Activated CD4-positive, alpha-beta T cell treated with anti-CD3 and anti-CD28 coated beads, Interleukin-2, amount 10 ng/mL, durations not matched to agents 24 days and 14 days (primary cell): ENCODE measurements at places on chromosomes 16 and 17. TPM values are rescaled to one million over a fixed set of nuclear protein-coding genes. Genes with fewer than 3 reads are reported as not detected.
A peak's percentile ranks its signal among the peaks of the same experiment; 100 is the strongest.

- H3K4me3 ChIP-seq: no peak overlapping the region
- H3K36me3 ChIP-seq: peaks cover 24% of the 10 kb centered on the region
- peaks cover 18% of the 10 kb centered on the region for H3K4me1 ChIP-seq
- H3K27ac ChIP-seq: no peak overlapping the region
- no peaks in the 10 kb centered on the region for H3K27me3 ChIP-seq
Measured at GRCh38 chr16:30523768-30524574, 2.4 kb downstream of the ZNF768 start.

SEZ6L2 gene
- 0.26 and 0.61 TPM in 2 replicates for total RNA-seq

- DNase-seq: no peak
- no peaks in the 10 kb centered on the region for H3K4me1 ChIP-seq
- no peak overlapping the region for H3K27ac ChIP-seq
- no peaks in the 10 kb centered on the region for H3K36me3 ChIP-seq
- H3K27me3 ChIP-seq: no peaks in the 10 kb centered on the region
Measured at GRCh38 chr16:53753431-53753830, 49.5 kb downstream of the FTO start.

GRCh38 chr16:11534262-11534661 is 52.5 kb downstream of the LITAF start:
- no peaks in the 10 kb centered on the region for H3K27me3 ChIP-seq
- no peak overlapping the region for H3K4me3 ChIP-seq
- no peaks in the 10 kb centered on the region for H3K36me3 ChIP-seq
- no peak for DNase-seq
- no peak overlapping the region for H3K27ac ChIP-seq

DNA sequence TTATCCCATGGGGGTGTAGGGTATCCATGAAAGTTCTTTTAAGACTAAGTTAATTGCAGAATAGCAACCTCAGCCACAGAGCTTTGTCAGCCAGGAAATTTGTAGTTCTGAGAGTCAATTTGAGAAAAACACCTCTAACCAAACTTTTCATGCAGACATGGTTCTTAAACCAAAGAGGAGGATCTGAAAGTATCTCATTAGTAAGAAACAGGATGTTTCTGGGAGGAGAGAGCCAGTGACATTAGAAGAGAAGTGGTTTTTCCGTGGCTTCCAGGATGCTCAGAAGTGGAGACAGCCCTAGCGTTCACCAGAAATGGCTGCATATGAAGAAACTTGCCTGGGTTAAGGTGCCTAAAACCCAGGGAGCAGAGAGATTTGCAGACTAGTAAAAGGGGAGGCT is 7.9 kb downstream of the GNAO1 start:
- H3K36me3 ChIP-seq: peaks cover 4% of the 10 kb centered on the region
- DNase-seq: peak; percentile 83
- H3K4me3 ChIP-seq: peak overlapping the region; percentile 60
- peaks cover 31% of the 10 kb centered on the region for H3K27me3 ChIP-seq
- peak overlapping the region; percentile 84 for H3K27ac ChIP-seq

SHISA6 gene
- total RNA-seq: not detected in 2 replicates

CACNG5 gene
- total RNA-seq: not detected in 2 replicates

CCL18 gene
- not detected in 2 replicates for total RNA-seq

NAGPA gene
- total RNA-seq: 10.6 and 11.4 TPM in 2 replicates

TPSB2 gene
- not detected in 2 replicates for total RNA-seq

DNA sequence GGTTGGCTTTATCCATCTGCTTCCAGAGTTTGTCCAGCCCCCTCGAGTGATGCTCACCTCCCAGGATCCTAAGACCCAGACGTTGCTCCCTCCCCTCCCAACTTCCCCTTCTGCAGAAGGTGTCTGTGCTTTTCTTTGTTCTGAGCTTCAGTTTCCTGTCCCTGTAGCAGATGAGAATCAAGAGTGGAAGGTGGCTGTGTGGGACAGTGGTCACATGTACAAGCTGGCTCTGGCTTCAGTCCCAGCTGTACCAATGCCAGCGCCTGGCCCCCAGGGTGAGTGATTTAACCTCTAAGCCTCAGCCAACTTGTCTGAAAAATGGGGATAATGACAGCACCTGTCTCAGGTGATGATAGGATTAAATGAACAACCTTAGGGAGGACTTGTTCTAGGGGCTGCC is 7.7 kb downstream of the PRR15L start:
- H3K27me3 ChIP-seq: no peaks in the 10 kb centered on the region

DNA sequence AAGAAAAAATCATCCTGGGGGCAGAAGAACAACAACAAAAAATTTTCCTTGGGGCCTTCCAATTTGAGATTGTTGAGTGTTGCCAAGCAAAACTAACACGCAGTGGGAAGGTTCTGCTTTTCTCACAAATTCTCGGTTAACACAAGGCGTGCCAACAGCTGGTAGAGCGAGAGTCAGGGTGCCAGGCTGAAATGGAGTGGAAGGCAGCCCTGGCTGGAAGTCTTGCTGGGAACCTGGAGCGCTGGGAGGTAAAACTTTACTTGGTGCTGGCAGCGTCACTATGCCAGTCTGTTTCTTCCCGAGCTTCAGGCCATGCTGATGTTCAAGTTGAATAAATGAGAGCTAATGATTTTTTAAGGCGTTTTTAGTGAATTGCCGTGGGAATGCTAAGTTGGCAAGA is 189.4 kb downstream of the WWOX start:
- H3K4me3 ChIP-seq: no peak overlapping the region
- no peaks in the 10 kb centered on the region for H3K36me3 ChIP-seq

GRCh38 chr17:48510381-48510760 is 20.4 kb downstream of the HOXB1 start:
- peaks cover 68% of the 10 kb centered on the region for H3K4me1 ChIP-seq
- peaks cover 9% of the 10 kb centered on the region for H3K27me3 ChIP-seq
- no peak for DNase-seq

GRCh38 chr17:49028271-49028670 is 31.1 kb downstream of the IGF2BP1 start:
- DNase-seq: no peak
- H3K4me3 ChIP-seq: no peak overlapping the region
- no peaks in the 10 kb centered on the region for H3K36me3 ChIP-seq
- no peak overlapping the region for H3K27ac ChIP-seq

GPR142 gene
- total RNA-seq: 0.28 TPM in 1 of 2 replicates, not detected in the other

RGS11 gene
- 0.14 TPM in 1 of 2 replicates, not detected in the other for total RNA-seq

GRCh38 chr16:28193530-28194423 is 18.0 kb downstream of the XPO6 start:
- H3K27ac ChIP-seq: peak overlapping the region; percentile 96
- peak overlapping the region; percentile 87 for H3K4me3 ChIP-seq
- H3K27me3 ChIP-seq: no peaks in the 10 kb centered on the region
- DNase-seq: peak; percentile 78

- H3K4me3 ChIP-seq: no peak overlapping the region
- H3K27me3 ChIP-seq: no peaks in the 10 kb centered on the region
- peaks cover 13% of the 10 kb centered on the region for H3K4me1 ChIP-seq
- no peak overlapping the region for H3K27ac ChIP-seq
Measured at GRCh38 chr17:16300554-16300953, 52.7 kb downstream of the CENPV start.

ASB16 gene
- 0.09 and 0.78 TPM in 2 replicates for total RNA-seq

GRCh38 chr17:15269780-15270089 is 4.6 kb upstream of the PMP22 start:
- no peak for DNase-seq
- H3K27ac ChIP-seq: no peak overlapping the region

PRKCB gene
- total RNA-seq: 79.9 and 84.2 TPM in 2 replicates

GRCh38 chr17:20315821-20316220 is 151.5 kb downstream of the LGALS9B start:
- H3K4me1 ChIP-seq: peaks cover 3% of the 10 kb centered on the region
- H3K27me3 ChIP-seq: no peaks in the 10 kb centered on the region
- H3K36me3 ChIP-seq: no peaks in the 10 kb centered on the region
- no peak overlapping the region for H3K4me3 ChIP-seq

- H3K4me1 ChIP-seq: peaks cover 14% of the 10 kb centered on the region
Measured at GRCh38 chr17:50939795-50940684, 73.9 kb upstream of the TOB1 start.

DNA sequence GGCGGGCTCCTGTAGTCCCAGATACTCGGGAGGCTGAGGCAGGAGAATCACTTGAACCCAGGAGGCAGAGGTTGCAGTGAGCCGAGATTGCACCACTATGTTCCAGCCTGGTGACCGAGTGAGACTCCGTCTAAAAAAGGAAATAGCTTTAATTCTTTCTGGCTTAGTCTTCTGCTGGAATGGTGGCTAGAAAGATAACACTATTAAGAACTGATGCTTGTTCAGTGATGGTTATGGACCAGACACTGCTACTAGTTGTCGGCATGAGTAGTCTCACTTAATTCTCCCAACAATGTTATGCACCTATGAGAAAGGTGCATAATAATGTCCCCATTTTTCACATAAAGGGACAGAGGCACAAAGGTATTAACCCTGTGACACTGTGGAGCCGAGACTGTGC is 188.7 kb downstream of the HS3ST3A1 start:
- DNase-seq: no peak
- no peak overlapping the region for H3K27ac ChIP-seq
- no peaks in the 10 kb centered on the region for H3K4me1 ChIP-seq
- H3K4me3 ChIP-seq: no peak overlapping the region
- H3K36me3 ChIP-seq: no peaks in the 10 kb centered on the region

ANKS4B gene
- total RNA-seq: not detected in 2 replicates

DNA sequence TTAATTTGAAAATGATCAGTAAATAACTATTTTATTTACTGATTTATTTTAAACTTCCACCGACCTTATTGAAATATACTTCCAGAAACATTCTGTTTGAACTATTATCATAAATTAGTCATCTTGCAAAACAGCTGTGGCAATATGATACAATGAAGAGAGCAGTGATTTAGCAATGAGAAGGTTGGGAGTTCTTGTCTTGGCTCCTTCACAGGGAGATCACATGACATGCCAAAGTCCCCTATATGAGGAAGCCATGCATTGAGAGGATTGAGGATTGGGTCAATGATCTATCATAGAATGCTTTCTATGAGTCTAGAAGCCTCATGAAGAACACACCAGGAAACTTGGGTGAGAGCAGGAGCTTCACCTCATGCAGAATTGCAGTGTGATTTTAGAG is 222.7 kb downstream of the LGALS9B start:
- H3K4me3 ChIP-seq: no peak overlapping the region
- no peak overlapping the region for H3K27ac ChIP-seq
- H3K4me1 ChIP-seq: peaks cover 18% of the 10 kb centered on the region
- no peaks in the 10 kb centered on the region for H3K27me3 ChIP-seq
- no peak for DNase-seq

TRIM72 gene
- 0.05 and 0.09 TPM in 2 replicates for total RNA-seq

GRCh38 chr16:66521951-66522771 is 27.8 kb downstream of the TK2 start:
- H3K36me3 ChIP-seq: peaks cover 10% of the 10 kb centered on the region
- peak; percentile 96 for DNase-seq
- H3K27me3 ChIP-seq: no peaks in the 10 kb centered on the region
- peaks cover 80% of the 10 kb centered on the region for H3K4me1 ChIP-seq
- peak overlapping the region; percentile 97 for H3K27ac ChIP-seq

DNASE1L2 gene
- total RNA-seq: 1.7 and 2.1 TPM in 2 replicates

- H3K27ac ChIP-seq: no peak overlapping the region
- H3K4me3 ChIP-seq: no peak overlapping the region
- H3K36me3 ChIP-seq: no peaks in the 10 kb centered on the region
Measured at GRCh38 chr17:77821114-77821513, 137.4 kb upstream of the TNRC6C start.

NPIPB8 gene
- total RNA-seq: 1.3 and 2.4 TPM in 2 replicates

DNA sequence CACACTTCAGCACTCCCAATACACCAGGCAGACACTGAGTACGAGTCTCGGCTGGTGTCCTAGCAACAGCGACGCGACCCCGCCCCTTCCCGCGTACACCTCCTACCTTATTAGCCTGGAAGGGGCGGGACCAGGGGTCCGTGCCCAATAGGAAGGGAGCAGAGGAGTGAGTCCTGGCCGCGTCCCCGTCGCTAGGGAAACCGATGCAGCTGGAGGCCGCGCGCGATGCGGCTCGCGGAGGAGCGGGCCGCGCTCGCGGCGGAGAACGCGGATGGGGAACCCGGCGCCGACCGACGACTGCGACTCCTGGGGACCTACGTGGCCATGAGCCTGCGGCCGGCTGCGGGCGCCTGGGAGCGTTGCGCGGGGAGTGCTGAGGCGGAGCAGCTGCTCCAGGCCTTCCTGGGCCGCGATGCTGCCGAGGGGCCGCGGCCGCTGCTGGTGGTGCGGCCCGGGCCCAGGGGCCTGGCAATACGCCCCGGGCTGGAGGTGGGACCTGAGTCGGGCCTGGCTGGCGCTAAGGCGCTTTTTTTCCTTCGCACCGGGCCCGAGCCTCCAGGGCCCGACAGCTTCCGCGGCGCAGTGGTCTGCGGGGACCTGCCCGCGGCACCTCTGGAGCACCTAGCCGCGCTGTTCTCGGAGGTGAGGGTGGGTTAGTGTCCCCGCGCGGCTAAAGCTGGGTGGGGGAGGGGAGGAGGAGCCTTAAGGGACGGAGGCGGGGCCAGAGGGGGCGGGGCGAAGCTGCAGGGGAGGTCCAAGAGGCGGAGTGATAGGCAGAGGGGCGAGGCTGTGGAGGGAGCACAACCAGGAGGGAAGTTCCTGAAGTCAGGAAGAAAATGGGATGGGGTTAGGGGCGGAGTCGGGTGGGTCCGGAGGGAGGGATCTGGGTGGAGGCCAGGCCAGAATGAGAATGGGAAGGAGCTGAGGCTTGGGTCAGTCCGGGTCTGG is at the start of gene DNAH9:
TSS of gene DNAH9 (plus strand) at position 197 of the 948 bp plus-strand sequence. CDS start at position 226, 29 bp downstream.
- H3K27me3 ChIP-seq: peaks cover 10% of the 10 kb centered on the region
- DNase-seq: peak; percentile 61
- H3K36me3 ChIP-seq: no peaks in the 10 kb centered on the region
- no peaks in the 10 kb centered on the region for H3K4me1 ChIP-seq
- no peak within 1 kb of the TSS for H3K27ac ChIP-seq
- H3K4me3 ChIP-seq: no peak within 1 kb of the TSS

- no peak overlapping the region for H3K27ac ChIP-seq
- no peaks in the 10 kb centered on the region for H3K36me3 ChIP-seq
- H3K27me3 ChIP-seq: peaks cover 33% of the 10 kb centered on the region
Measured at GRCh38 chr17:36148559-36149295, 27.7 kb downstream of the TBC1D3B start.

TEX14 gene
- total RNA-seq: 0.07 TPM in 2 replicates

DNA sequence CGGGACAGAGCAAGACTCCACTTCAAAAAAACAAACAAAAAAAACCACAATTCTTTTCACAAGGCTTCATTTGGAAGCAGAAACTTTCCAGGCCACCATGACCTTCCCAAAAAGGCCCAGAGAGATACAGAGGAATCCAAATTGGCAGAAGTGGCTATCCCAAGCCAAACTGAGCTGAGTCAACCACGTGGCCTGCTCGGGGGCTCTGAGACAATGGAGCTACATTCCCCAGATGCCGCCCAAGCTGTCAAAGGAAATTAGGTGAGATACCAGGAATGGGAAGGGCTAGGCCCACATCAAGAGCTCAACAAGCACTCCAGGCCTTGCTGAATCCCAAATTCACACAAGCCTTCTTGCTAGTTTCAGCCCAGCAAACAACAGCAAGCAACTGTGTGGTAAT is 5.7 kb upstream of the EXOSC6 start:
- DNase-seq: no peak
- no peak overlapping the region for H3K27ac ChIP-seq
- H3K4me1 ChIP-seq: no peaks in the 10 kb centered on the region
- no peak overlapping the region for H3K4me3 ChIP-seq
- H3K36me3 ChIP-seq: peaks cover 67% of the 10 kb centered on the region
